ENCODE measurements at places on chromosomes 4 and X. TPM values are rescaled to one million over a fixed set of nuclear protein-coding genes. Genes with fewer than 3 reads are reported as not detected.

KLHL13 gene
- 0.36 TPM for total RNA-seq

- H3K27ac ChIP-seq = no peak overlapping the region
- H3K36me3 ChIP-seq = no peaks in the 10 kb centered on the region
- no peaks in the 10 kb centered on the region for H3K4me1 ChIP-seq
- H3K27me3 ChIP-seq = no peaks in the 10 kb centered on the region
- no peak for DNase-seq
Measured at GRCh38 chr4:77481856-77482255, 123.8 kb upstream of the CXCL13 start.

SOX3 gene
- not detected for total RNA-seq

DNA sequence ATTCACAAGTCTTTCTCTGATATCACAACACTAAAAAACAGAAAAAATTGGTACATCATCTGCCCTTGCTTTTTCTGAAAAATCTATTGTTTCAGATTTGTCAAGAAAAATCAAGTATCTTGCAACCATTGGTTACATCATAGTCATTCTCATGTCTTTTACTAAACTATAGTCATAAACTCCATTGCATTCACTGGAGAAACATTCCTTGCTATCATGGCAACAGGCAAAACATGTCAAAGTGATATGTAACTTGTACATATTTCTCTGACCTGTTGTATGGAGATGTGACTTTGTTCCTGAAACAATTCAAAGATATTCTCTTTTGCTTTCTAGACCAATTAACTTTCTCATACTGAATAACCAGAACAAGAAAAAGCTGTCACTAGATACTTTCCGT is 121.9 kb upstream of the ANK2 start:
- H3K36me3 ChIP-seq = no peaks in the 10 kb centered on the region
- H3K27me3 ChIP-seq = no peaks in the 10 kb centered on the region
- DNase-seq = no peak
- H3K27ac ChIP-seq = no peak overlapping the region
- no peak overlapping the region for H3K4me3 ChIP-seq

GRCh38 chr4:26131711-26132110 is 189.1 kb upstream of the RBPJ start:
- no peaks in the 10 kb centered on the region for H3K27me3 ChIP-seq
- H3K27ac ChIP-seq = no peak overlapping the region
- H3K4me1 ChIP-seq = peaks cover 26% of the 10 kb centered on the region
- DNase-seq = no peak
- H3K4me3 ChIP-seq = no peak overlapping the region

DNA sequence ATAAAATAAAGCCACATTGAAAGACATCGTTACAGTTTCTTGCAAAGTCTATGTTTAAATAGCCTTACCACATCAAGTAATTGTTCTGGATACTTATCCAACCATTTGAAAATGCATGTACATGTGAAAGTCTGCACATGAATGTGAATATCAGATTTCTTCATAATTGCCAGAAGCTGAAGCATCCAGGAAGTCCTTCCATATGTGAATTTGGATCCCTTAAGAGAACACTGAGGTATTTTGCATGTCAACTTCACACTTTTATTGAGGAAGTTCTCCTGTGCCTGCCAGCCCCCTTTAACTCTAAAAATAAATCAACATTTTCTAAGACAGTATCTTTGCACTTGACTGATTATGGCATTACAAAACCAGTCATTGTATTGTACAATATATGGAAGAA is 1103.5 kb upstream of the ADGRL3 start:
- no peaks in the 10 kb centered on the region for H3K4me1 ChIP-seq
- no peak for DNase-seq
- H3K27ac ChIP-seq = no peak overlapping the region
- H3K27me3 ChIP-seq = no peaks in the 10 kb centered on the region

GRCh38 chrX:107894038-107894437 is 68.4 kb downstream of the MID2 start:
- no peak overlapping the region for H3K27ac ChIP-seq
- no peaks in the 10 kb centered on the region for H3K27me3 ChIP-seq
- H3K36me3 ChIP-seq = no peaks in the 10 kb centered on the region
- H3K4me3 ChIP-seq = no peak overlapping the region
- no peak for DNase-seq

DNA sequence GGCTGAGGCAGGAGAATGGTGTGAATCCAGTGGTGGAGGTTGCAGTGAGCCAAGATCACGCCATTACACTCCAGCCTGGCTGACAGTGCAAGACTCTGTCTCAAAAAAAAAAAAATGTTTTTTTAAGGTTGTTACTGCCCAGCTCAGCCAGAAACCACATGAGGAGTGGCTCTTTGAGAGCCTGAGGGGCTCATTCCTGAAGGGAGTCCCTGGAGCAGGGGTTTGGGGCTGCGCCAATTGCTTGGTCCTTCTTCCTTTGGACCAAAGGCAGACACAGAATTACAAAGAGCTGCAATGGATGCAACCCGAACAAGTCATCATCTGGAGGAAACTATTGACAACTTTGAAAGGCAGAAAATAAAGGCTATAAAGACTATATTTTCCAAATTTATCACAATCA is 60.6 kb upstream of the WWC2 start:
- H3K4me3 ChIP-seq = no peak overlapping the region
- no peak for DNase-seq
- no peaks in the 10 kb centered on the region for H3K4me1 ChIP-seq
- H3K27ac ChIP-seq = no peak overlapping the region
- H3K36me3 ChIP-seq = no peaks in the 10 kb centered on the region

DNA sequence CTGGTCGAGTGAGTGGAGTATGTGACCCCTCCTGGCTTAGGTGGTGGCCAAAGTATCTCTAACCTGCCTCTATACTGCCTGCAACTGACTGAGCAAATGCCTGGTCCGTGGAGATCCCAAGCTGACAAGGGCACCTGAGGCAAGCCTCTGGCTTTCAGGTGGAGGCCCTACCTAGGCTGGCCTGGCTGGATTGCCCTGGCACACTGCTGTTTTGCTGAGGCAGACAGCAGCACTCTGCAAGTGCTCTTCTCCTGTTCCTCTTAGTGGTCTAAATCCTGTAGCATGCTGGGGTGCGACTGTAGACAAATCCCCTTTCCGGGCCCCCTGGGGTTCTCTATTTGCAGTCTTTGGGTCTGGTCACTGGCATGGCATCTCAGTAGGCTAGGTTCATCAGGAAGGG is 44.8 kb downstream of the PNMA5 start:
- peaks cover 3% of the 10 kb centered on the region for H3K36me3 ChIP-seq
- DNase-seq = no peak
- H3K27ac ChIP-seq = no peak overlapping the region

HMGN5 gene
- total RNA-seq = 1.0 TPM

TLR6 gene
- 1.3 TPM for total RNA-seq

FRG2 gene
- total RNA-seq = not detected

IL3RA gene
- 0.45 TPM for total RNA-seq

DNA sequence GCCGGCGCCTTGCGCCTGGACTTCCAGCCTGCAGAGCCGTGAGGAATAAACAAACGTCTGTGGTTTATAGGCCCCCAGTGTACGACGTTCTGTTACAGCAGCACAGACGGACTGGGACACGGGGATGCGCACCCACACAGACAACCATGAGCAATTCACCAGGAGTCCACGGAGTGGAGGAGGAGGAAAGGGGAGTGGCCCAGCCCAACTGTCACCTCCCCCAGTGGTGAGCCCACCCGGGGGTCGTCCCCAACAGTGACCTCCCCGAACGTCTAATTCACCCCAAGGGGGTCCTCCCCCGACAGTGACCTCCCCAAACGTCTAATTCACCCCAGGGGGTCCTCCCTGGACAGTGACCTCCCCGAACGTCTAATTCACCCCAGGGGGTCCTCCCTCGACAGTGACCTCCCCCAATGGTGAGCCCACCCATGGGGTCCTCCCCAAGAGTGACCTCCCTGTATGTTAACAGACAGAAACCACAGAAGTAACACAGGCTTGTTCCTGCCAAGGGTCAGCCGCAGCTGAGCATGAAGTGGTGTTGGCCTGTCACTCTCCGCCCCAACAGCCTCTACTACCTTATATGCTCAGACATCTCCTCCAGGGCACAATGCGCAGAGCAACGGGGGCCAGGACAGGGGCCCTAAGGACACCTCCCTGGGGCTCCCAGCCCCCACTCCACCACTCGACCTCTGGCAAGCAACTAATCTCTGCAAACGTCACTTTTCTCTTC is 6.2 kb downstream of the GAK start:
- peaks cover 81% of the 10 kb centered on the region for H3K4me1 ChIP-seq
- H3K36me3 ChIP-seq = peaks cover 8% of the 10 kb centered on the region
- no peak overlapping the region for H3K27ac ChIP-seq
- no peak overlapping the region for H3K4me3 ChIP-seq
- no peaks in the 10 kb centered on the region for H3K27me3 ChIP-seq

NXF2 gene
- not detected for total RNA-seq

GRCh38 chrX:87409113-87409841 is 108.3 kb upstream of the KLHL4 start:
- DNase-seq = no peak
- no peaks in the 10 kb centered on the region for H3K4me1 ChIP-seq
- no peaks in the 10 kb centered on the region for H3K27me3 ChIP-seq
- no peak overlapping the region for H3K27ac ChIP-seq

DNA sequence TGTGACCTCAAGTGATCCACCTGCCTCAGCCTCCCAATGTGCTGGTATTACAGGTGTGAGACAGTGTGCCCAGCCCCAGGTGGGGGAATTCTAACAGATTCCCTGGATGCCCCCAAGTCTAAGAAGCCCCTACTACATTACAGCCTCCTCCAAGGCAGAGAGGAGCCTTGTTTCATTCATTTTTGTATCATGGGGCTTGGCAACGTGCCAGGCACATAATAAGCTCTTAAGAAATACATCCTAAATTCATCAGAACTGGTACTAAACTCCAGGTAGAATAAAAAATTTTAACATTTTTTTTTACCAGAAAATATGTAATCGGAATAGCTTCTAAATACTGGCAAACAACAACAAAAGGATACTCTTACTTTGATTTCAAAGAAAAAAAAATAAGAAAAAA is 127.1 kb downstream of the CHIC2 start:
- no peaks in the 10 kb centered on the region for H3K27me3 ChIP-seq
- DNase-seq = no peak
- H3K27ac ChIP-seq = no peak overlapping the region
- no peaks in the 10 kb centered on the region for H3K4me1 ChIP-seq
- H3K36me3 ChIP-seq = no peaks in the 10 kb centered on the region

DNA sequence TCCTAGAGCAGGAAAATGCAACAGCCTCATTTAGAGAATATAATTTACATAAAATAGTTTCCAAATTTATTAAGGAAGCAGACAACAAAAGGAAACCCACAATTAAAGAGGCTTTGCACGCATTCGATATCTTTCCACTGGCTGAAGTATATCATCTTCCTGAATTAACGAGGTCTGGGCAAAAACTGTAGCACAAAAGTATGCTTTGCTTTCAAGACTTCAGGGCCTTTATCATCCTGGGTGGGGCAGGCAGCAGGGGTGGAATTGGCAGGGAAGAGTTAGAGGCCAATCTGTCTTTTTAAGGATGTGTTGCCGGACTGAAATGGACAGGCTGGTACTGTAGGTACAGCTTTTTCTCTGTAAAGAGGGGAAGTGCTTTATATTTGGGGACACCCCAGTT is 17.0 kb upstream of the STX18 start:
- no peak overlapping the region for H3K4me3 ChIP-seq
- H3K27ac ChIP-seq = no peak overlapping the region
- no peaks in the 10 kb centered on the region for H3K4me1 ChIP-seq
- no peak for DNase-seq
- no peaks in the 10 kb centered on the region for H3K27me3 ChIP-seq
- H3K36me3 ChIP-seq = peaks cover 5% of the 10 kb centered on the region

AFF2 gene
- 5.9 TPM for total RNA-seq

- H3K4me3 ChIP-seq = no peak overlapping the region
- H3K4me1 ChIP-seq = no peaks in the 10 kb centered on the region
- no peak overlapping the region for H3K27ac ChIP-seq
- DNase-seq = no peak
- peaks cover 15% of the 10 kb centered on the region for H3K27me3 ChIP-seq
Measured at GRCh38 chrX:107442914-107443527, 6.4 kb upstream of the FRMPD3 start.

- H3K27ac ChIP-seq = no peak overlapping the region
- peaks cover 14% of the 10 kb centered on the region for H3K27me3 ChIP-seq
- DNase-seq = no peak
Measured at GRCh38 chr4:185504098-185505047, 30.9 kb downstream of the PDLIM3 start.

GRCh38 chrX:119045884-119046283 is 26.9 kb upstream of the CT47C1 start:
- no peak overlapping the region for H3K4me3 ChIP-seq
- no peaks in the 10 kb centered on the region for H3K4me1 ChIP-seq
- DNase-seq = no peak

DNA sequence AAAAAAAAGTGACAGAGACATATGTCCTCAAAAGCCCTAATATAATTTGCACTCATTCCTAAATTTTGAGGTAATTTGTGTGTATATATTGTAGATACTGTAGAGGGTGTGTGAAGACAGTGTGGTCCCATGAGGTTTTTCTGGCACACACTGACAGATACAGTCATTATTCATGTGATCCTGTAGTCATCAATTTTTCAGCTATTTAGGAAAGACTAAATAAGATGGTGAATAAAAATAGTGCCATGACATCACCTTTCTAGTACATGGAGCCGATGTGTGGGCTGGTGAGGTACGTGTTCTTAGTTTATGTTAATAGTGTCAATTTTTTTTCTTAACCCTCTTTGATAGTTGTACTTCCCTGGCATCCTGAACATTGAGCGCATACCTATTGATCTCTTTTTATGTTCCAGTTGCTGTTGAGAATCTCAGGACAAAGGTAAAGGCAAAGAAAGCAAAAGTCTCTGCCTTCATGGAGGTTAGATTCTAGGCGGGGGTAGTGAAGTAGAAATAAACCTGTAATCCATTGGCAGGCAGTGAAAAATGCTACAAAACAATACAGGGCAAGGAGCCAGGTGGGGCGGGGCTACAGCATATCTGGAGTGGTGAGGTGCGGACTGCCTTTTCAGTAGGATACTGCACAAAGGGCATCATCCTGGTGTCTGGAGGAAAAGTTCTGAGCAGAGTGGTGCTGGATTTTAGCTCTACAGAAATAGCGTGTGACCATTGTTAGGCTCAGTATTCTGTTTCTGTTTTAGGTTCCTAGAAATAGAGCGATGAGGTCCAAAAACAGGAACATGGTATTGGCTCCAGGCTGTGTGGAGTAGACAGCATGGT is 93.8 kb downstream of the ARHGAP10 start:
- H3K4me1 ChIP-seq = no peaks in the 10 kb centered on the region
- no peaks in the 10 kb centered on the region for H3K27me3 ChIP-seq
- DNase-seq = no peak
- H3K36me3 ChIP-seq = peaks cover 6% of the 10 kb centered on the region

- no peak overlapping the region for H3K27ac ChIP-seq
- no peak for DNase-seq
- H3K4me3 ChIP-seq = no peak overlapping the region
- no peaks in the 10 kb centered on the region for H3K4me1 ChIP-seq
Measured at GRCh38 chrX:139191286-139191685, 339.3 kb upstream of the F9 start.

DNA sequence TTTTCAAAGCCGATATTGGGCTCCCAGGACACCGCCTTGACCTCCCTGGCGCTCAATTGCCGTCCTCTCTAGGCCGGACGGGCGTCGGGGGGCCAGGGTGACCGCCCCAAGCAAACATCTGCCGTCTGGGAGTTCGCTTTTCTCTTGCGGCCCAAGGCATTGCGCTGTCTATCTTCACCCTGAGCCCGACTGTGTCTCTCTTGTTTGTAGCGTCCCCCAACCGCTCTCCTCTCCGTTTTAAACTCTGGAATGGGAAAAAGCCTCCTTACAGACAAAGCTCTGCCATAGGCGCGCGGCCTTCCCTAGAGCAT is 551 bp upstream of the ARX start:
- no peak for DNase-seq
- no peak overlapping the region for H3K27ac ChIP-seq
- H3K4me3 ChIP-seq = no peak overlapping the region

- H3K27me3 ChIP-seq = no peaks in the 10 kb centered on the region
- DNase-seq = no peak
- H3K36me3 ChIP-seq = no peaks in the 10 kb centered on the region
- H3K27ac ChIP-seq = no peak overlapping the region
Measured at GRCh38 chr4:169231647-169232262, 39.0 kb downstream of the SH3RF1 start.

TMEM156 gene
- total RNA-seq = 18.4 TPM

All from CD4-positive, alpha-beta T cell (primary cell).